Activated CD4-positive, alpha-beta T cell treated with anti-CD3 and anti-CD28 coated beads, Interleukin-2, amount 50 U/mL, for 4 hours (primary cell): ENCODE measurements at places on chromosomes 4 and X.

- DNase-seq, result no peak
These were observed 2528.4 kb downstream of the ARAP2 start for GRCh38 chr4:33715841-33716395.

DNA sequence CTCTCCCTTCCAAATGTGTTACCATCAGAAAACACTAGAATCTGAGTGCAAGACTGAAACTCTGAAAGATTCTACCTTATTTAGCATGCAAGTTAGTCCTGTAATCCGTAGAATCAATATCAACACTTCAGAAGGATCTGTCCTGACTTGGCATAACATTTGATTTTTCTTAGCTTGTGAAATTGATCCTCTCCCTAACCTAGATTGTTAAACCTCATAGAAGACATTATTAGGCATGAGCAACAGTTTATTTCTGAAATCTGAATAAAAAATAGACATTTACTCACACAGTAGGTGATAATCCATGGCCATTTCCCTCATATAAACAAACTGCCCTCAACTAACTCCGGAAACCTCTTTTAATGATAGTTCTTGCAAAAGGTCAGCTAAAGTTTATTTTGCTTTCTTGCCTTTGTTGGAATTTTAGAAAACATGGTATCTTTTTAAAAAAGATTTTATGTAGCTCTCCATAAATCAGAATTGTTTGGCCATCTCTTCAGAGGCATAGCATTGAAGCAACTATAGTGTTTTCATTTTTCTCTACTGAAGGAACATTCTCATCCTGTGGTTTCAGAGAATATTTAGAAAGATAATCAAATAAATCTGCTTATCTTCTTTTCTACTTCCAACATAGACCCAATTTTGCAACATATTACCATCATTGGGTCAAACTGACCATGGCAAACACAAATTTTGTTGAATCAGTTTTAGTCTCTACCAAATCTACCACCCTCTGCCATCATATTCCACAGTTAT is 38.5 kb upstream of the PDLIM5 start:
- no peak for DNase-seq

DNA sequence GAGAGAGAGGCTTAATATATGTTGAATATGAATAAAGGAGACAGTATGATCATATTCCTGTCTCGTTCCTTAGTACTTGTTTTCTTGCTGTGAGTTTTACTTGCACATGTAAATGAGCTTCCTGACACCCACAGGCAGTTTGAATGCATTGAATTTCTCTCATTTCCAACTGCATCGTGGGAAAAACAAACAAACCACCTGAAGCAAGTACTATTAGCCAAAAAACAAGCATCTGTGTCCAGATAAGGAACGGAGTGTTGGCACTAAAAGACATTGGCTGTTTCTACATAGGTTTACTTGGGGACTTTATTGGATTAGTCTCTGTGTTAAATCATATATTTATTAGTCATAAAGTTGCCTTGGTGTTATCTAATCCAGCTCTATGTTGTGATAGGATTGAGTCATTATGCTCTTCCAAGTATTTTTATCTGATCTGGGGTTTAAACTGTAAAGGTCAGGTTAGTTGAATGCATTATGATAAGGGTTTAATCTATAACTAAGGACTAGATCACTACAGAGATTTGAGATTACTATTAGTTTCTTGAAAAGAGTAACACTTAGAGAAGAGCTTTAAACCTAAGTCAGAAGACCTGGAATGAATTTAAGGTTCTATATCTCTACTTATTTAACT is 339.0 kb upstream of the SPANXN4 start:
- no peak for DNase-seq

DNA sequence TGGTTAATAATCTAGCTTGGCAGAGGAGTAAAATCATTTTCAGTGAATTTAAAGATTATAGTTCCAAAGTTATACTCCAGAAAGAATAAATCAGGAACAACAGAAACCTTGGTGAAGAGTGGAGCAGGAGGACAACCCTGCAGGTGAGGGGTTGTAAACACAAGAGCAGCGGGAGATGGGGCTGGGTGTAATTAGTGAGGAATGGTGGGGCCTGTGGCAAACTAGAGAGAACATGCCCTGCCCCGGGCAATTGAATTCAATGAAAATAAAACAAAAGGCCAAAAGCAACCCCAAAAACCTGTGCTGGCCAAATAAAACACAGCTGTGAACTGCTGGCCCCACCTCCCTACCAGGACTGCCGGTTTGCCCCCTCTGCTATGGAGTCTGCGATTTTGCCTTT is 325.2 kb downstream of the NR3C2 start:
- no peak for DNase-seq

GRCh38 chrX:120452131-120452530 is 17.0 kb downstream of the LAMP2 start:
- DNase-seq, result no peak

DNA sequence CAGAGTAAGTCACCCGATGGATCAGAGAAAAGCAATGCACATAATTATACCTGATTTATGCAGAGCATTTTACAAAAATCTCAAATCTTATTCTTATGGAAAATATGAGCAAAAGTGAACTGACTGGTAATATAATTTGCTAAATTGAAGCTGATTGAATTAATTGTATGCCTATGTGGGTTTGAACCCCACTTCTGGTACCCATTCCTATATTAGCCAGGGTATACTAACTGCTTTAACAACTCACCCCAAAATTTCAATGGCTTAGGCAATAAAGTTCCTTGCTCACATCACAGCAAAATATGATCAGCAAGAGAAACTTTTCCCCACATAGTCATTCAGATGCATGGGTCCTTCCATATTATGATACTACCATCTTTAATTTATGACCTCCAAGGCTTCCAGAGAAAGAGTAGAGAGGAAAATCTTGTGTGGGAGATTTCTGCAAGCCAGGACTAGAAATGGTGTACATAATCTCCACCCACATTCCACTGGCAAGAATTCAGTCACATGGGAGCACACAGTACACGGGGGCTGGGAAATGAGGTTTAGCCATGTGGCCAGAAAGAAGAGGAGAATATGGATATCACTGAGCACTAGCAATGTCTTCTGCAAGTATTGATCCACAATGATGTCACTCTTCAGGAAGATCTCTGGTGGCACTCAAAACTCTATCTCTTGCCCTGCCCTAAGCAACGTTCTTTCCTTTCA is 640.7 kb downstream of the BCOR start:
- no peak for DNase-seq

- no peak for DNase-seq
These were observed 121.7 kb upstream of the DIPK2B start for GRCh38 chrX:45322382-45322781.

- DNase-seq, result no peak
These were observed 58.1 kb downstream of the LINC00632 start for GRCh38 chrX:140767646-140768045.

DNA sequence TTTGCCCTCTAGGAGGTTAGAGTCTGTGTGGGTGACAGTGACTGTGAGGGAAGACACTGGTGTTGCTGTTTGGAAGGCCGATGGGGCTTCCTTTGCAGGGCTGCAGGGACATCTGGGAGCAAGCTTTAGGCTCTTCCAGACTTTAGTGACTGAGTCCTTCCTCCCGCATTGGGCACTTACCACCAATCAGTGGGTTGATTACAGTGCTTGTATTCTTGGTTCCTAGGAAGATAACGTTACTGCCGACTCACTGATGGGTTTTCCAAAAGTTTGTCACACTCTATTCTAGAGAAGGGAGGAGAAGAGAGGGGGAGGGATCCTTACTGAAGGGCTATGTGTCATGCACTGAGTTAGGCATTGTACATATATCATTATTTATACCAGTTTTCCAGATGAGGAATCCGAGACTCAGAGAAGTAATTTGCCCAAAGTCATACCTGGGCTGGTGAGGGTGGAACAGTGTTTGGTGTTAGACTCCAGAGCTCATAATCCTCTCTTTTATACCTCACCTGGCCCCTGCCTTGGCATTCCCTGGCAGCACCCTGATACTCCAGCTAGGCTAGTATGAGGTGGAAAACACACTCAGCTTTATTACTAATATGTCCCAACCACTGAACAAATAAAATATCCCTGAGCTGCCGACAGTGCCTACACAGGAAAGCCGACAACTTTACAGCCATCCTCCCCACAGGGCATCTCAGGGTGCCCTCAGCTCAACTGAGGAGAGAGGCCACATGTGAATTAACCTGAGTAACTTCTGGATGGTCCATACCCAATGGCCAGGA is 3.8 kb downstream of the CHST7 start:
- DNase-seq, result no peak

DNA sequence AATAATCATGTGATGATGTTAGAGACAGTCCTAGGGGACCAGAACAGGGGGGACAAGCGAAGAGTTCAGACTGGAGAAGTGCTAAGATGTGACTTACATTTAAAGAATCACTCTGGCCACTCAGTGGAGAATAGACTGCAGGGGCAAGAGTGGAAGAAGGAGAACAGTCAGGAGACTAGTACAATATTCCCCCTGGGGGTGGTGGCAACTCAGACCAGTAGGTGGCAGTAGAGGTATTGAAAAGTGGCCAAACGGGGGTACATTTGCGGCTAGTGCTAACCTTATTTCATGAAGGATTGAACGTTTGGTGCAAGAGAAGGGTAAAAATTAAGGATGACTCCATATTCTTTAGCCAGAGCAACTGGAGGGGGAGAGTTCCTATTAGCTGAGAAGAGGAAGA is 2.7 kb upstream of the BMX start:
- peak; percentile 31 for DNase-seq

GRCh38 chr4:24809815-24810405 is 14.5 kb downstream of the SOD3 start:
- DNase-seq, result no peak

DNA sequence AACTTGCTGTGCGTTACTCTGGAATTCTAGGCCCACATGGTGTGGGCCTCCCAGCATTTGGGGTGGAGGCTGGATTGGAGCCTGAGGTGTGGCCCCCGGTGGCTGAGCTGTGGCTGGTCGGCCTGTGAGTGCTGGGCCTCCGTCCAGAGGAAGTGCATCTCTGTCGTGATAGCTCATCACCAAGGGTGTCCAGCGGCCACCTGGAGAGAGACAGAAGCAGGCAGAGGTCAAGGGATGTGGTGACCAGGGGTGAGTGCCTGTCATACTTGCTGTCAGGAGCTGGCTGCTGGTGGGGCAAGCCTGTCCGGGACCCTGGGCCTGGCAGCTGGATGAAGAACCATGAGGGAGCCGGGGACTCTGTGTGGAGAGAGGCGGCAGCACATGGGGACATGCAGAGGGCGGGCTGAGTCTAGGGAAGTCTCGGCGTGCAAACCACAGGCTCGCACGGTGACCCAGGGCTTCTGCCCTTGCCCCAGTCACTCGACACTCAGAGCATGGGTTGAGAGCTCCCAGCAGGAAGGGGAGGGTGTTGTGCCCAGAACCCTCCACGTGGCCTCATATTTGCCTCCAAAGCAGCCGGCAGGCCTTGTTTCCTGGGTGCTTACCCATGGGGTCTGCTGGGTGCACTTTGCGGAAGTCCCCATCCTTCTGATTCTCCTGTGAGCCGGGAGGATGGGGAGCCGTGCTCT is 6.2 kb downstream of the SORCS2 start:
- DNase-seq, result no peak

- no peak for DNase-seq
These were observed 27.4 kb upstream of the TMPRSS11B start for GRCh38 chr4:68272860-68273259.

DNA sequence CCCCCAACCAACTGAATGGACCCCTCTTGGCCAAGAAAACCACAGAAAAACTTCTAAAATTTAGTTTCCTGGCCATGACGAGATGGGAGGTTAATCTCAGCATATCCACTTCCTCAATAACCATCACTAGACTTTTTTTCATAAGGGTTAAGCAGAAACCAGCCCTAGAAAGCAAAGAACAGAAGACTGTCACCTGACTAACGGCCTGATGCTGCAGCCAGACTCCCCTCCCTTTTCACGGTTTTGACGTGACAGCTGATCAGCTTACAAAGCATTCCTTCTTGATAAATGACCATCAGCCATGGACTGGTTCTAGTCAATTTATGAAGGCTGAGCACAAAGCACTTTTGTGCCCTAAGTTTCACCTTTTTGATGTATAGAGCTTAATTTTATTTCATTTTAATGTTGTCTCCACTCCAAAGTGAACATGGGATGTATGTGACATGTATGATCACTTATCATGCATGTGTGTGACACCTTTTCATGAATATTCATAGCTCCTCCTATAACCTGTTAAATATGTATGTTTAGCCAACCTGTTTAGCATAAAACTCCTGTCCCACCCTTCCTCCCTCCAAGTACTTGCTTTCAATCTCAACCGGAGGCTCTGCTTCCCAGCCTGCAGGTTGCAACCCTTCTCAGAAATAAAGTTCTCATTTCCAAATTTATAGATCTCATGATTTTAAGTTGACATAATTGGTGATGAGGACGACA is 56.3 kb downstream of the SERTM2 start:
- no peak for DNase-seq

DNA sequence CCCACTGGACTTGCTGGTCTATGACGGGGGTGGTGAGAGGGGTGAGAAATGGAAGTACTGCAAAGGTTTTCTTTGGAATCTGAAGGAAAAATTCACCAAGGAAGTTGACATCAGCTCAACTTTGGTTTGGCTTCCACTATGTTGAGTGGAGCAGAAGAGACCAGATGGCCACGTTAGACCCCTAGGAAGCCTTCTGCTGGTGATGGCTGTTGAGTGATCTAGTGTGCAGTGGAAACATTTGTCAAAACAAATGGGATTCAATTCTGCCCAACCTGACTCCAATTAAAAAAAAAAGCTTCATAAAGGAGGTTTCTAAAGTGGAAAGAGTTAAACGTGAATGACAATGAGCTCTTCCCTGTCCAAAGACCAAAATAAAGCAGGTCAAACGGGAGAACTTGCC is 25.7 kb downstream of the SEL1L3 start:
- no peak for DNase-seq

DNA sequence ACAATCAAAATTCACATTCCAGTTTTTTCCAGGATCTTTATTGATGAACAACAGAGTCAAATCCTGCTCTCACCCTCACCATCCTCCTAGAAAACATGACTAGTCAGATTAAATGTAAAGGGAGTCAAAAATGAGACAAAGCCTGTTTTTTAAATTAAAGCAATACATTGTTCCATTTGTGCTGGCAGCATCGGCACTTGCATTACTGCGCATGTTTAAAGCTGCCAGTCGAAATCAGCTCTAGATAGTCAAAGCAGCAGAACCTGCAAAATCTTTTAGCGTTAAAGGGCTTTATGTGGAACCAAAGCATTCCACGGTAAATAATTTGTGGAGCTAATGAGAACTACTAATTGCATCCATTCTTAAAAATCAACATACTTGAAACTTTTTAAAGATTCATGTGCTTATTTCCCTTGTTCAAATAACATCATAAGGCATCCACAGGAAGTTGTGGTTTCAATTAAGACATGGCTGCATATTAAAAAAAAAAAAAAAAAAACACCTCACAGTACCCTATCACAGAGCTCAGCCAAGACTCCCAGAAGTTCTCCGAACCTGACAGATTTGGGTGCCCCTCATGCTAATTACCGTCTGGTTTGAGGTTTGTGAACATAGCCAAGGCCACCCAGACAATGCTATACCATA is 82.2 kb downstream of the SH3KBP1 start:
- no peak for DNase-seq

GRCh38 chr4:148527571-148527970 is 85.4 kb upstream of the NR3C2 start:
- no peak for DNase-seq

- no peak for DNase-seq
These were observed 109.7 kb downstream of the RTL5 start for GRCh38 chrX:72021975-72022374.
